ENCODE measurements at places on chromosomes 3 and 15.

- no peak for DNase-seq
These were observed 15.4 kb upstream of the CX3CR1 start for GRCh38 chr3:39295184-39295775.

DNA sequence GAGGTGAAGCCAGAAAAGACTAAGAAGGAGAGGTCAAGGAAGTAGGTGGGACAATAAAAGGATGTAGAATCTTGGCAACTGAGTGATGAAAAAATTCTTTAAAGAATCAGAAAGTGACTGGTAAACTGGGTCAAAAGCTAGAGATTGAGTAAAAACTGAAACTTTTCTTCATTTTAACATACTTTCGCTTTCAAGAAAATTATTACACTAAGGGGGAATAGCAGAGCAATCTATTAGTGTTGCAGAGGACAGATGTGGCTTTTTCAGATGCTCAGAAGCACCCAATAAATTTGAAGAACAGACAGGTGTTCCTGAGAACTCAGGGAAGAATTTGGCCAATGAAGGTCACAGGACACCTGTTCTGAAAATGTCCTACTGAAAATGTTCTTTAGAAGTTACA, 805.4 kb upstream of the ALCAM start:
- DNase-seq = no peak

DNA sequence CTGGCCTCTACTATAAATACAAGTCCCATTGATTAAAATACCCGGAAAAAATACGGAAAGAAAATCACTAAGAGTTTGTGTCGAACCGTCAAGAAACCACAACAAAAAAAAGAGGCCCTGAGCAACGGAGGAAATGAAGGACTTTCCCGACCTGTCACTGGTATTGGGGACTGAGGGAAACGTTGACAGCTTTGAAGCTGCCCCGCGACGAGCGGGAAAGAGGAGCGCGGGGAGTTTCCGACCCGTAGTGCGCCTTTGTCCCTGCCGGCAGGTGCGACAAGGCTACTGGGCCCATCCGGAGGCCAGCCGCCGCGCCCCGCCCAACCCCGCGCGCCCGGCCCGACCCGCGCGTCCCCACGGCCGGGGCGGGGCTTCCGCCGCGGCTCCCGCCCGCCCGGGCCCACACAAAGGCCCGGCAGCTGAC, 416 bp downstream of the PBRM1 start:
- peak; percentile 93 for DNase-seq

GRCh38 chr15:64739577-64740143, 35.7 kb downstream of the RBPMS2 start:
- DNase-seq = no peak

DNA sequence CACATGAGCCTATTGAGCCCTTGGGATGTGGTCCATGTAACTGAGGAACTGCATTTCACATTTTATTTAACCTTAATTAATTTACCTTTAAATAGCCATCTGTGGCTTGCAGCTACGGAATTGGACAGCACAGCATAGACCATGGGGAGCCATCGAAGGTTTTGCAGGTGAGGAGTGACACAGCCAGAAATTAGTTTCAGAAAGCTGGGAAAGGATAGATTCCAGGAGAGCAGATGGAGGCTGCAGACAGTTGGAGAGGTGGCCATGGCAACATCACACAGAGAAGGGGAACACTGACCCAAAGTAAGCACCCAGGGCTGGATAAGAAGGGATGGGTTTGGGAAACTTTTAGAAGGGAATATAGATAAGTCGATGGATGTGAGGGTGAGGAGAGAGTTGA, 100.1 kb upstream of the SLC6A11 start:
- DNase-seq = no peak

- no peak for DNase-seq
These were observed 27.1 kb downstream of the BOC start for GRCh38 chr3:113238503-113238902.

GRCh38 chr3:128107834-128108233, 15.8 kb downstream of the RUVBL1 start:
- DNase-seq = no peak

DNA sequence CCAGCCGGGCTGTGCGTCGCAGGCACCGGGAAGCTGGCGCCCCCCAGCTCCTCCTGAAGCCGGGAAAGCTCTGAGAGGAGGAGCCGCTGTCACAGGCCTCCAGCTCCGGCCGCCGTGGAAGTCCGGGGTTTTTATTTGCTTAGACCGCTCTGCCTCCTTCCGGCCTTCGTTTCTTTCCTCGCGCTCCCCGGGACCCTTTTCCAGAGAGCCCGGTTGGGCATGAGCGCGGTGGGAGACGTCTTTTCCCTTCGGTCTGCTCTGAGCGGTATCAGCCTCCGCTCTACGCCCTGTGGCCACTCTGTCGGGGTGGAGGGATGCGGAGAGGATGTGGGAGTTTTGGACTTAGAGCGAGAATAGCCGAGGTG, 559 bp downstream of the SENP5 start:
- peak; percentile 29 for DNase-seq

DNA sequence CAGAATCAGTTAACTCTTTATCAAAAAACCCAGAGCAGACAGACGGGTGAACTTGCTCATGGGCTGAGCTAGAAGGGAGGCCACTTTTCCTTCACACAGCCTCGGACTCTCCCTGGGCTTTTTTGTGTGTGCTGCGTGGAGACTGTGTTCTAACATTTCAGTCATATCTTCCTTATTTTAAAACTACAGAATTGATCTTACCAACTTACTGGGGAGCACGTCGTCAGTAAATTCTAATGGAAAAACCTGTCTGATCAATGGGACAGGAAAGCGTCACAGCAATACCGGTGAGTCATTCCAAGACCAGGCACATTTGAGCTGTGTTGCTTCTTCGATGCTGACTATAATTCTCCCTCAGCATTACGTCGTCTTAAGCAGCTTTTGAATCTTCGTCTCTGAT, 145.1 kb downstream of the LPP start:
- DNase-seq = no peak

DNA sequence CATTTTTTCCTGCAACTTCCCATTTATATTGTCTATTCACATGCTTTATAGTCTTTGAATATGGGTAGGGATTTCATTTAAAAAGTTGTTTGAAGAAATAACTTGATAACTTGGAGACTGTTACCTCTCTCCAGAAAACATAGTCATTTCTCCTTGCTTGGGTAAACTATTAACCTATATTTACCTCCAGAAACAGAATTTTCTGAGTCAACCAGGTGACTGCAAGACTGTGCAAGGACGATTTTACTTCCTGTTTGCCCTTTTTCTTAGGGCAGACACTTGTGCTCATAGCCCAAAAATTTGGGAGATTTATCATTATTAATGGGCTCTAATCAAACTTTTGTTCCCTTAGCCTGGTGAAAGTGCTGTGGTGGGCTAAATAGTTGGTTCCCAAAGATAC, 14.3 kb upstream of the MOBP start:
- DNase-seq = no peak

- peak; percentile 71 for DNase-seq
These were observed 17.1 kb downstream of the ARHGAP31 start for GRCh38 chr3:119311081-119311925.

DNA sequence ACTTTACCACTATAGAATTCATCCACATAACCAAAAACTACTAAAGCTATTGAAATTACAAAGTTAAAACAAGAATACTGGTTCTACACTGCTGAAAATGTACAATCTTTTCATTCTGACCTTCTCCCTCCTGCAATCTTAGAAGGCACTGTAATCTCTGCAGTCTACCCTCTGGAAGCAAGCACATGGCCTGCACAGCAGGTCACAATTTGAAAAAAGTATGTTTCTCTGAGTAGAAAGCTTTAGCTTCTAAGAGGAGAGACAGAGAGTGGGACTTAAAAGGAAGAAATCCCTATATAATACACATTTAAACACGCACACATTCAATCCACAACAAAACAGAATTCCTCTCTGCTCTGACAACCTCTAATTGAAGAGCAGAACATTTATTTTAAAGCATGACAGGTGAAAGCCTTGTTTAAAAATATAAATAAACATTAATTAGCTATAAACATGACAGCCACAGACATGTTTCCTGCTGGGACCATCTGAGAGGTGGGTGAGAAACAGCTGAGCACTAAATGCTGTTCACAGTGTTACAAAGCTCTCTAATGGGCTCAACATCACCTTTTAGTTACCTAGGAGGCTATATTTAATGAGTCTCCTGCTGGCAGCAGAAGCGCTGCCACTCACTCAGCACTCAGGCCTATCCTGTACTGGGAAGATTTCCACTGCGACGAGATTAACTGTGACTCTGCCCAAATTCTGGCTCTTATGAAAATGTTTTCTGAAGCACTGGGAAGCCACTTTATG, 447.4 kb downstream of the AGBL1 start:
- DNase-seq = no peak

DNA sequence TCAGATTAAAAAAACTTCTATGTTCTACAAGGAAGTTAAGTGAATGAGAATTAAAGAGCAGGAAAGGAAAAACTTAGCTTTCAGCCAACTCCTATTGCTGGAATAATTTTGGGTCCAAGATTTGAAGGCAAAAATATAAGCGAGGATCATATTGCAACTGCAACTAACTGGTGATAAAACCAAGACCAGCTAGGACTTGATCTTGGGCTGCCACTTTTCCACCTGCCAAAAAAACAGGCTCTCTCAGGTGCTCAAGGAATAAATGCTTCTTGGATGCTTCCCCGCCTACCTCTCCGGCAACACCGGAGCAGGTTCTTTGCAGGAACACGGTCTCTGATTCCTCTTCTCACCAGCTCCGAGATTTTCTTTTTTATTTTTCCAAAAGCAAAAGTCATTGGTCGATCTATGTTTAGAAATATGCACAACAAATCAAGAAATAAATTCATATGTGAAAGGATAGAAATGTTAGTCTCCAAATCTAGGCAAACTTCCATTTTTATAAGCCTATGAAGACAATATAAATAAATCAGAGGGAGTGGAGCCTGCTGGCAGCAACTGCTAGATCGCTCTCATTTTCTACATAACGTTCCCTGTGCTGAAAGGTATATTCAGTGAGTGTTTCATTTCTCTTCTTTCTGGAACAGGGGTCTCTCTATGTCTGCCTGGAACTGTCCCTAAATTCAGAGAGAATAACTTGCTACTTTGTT, 241.9 kb downstream of the NTRK3 start:
- no peak for DNase-seq

Data from AG08395 (cell line).